RWPE2 (cell line): ENCODE measurements at places on chromosomes 2 and 18.

DNA sequence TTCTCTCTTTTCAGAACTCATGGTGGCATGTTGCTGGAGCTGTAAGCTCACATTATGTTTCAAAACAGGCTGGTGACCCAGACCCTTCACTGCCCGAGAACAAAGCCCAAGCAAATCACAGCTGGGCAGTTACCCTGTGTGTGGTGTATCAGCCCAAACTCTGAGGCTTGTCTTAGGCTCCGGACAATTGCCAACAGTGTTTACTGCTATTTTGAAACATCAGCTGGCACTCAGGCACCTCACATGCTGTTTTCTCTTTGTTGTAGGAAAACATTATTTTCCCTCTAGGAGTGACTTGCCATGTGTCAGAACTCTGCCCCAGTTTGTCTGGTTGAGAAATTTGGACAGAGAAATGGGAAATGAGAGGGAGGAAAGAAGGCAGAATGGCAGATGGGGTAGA is 237.6 kb upstream of the APCDD1 start:
- DNase-seq, result no peak

- no peak for DNase-seq
These were observed 31.8 kb upstream of the DLX1 start for GRCh38 chr2:172053486-172053885.

DNA sequence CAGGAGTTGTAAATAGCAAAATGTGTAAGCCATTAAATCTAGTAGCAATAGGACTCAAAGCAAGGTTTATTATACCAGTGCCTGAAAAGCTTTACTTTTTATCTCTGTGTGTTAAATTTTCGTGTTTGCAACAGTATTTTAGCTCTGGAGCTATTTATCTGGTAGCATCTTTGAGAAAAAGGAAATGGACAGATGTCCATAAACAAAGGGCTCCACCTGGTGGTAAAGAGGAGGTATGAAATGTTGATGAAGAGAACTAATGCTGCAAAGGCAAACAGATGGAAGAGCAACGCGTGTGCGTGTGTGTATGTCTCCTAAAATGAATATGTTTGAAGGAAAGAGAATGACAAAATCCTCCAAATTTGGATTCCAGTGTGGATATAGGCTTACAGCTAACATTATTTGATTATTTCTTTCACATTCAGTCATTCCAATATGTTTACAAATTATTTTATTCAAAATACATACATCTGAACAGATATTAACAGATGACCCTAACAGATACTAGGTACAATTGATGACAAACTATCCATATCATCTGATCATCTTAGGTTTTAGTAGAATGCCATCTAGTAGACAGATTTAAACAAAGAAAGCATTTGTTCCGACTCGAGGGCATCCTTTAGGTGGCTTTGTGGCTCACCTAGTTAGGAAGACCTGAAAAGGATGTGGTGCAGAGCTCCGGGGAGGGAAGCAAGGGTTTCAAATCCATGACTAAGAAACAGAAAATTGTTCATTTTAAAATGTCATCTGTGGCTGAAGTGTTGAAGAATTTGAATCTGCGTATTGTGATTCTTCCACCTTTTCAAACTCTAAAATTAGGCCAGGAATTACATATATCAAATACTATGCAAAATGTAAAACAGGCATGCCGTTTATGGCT is 383.3 kb downstream of the MTX2 start:
- no peak for DNase-seq

- DNase-seq, result peak; percentile 16
These were observed 30.6 kb downstream of the HS1BP3 start for GRCh38 chr2:20620271-20620681.

DNA sequence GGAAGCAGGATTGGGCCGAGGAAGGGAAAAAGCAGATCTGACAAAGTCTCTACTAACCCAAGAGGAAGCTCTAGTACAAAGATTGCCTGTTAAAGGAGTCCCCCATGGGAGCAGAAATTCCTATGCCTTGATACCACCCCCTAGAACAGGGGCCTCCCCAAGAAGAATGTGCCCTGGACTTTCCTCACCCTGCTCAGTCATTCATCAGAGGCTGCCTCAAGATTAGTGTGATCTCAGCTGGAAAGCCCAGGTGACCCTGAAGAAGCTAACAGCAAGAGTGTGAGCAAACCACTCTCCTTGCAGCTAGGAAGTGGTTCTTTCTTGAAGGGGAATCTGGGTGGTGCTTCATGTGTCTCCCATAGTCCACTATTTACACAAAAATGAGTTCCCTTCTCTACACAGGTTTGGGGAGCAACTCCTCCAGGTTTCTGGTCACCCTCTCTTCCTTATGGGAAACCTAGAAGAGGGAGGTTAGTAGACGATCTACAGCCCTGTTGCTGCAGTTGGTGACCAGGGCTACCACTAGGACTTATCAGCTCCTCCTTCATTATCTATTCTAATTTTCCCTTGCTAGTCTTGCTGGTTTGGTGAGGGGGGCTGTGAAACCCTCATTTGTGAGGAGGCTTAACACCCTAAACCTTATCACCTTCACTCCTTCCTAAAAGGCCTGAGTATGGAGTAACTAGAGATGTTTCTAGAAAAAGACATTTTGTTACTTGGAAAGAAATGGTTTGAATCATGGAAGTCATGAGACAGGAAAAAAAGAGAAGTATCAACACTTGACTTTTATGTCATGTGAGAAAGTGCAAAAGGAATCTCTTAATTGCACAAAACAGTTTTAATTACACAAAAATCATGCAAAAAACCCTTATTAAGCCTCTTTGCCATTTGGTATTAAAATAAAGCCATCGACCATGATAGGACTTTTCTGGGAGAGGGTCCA is 2.9 kb upstream of the WDR7 start:
- DNase-seq, result no peak
